ENCODE measurements at places on chromosomes 7 and 10.

- DNase-seq, result no peak
These were observed 779 bp downstream of the FAM241B start for GRCh38 chr10:69630651-69631400.

DNA sequence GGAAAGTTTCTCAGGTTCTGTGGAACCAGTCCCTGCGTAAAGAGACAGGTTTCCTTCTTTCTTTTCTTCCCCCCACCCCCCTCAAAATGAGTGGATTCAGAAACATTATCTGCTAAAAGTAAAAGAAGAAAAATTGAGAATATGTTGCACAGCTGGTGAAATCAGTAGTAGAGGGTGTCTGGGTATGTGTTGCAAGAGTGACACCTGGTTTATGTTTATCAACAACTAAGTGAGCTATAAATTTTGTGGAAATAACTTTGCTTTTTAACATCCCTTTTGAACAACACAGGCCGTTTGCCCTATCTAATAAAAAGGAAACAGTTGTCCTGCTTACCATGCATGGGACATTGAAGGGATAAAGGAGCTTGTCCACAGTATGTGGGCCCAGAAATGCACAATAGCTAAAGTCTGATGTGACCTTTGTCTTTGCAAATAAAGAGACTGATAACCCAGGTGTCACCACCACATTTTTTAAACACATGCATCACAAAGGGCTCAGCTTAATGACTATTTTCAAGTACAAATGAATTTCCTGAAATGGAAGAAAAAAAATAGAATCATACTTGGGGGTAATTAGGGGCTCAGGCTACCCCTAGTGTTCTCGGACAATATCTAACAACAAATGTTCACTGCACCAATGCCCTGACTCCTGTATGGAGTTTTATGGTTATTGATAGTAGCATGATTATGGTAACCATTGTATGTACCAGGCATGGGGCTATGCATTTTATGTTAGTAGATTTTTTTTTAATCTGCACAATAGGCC lies 221.7 kb upstream of the TCF7L2 start:
- DNase-seq, result no peak

DNA sequence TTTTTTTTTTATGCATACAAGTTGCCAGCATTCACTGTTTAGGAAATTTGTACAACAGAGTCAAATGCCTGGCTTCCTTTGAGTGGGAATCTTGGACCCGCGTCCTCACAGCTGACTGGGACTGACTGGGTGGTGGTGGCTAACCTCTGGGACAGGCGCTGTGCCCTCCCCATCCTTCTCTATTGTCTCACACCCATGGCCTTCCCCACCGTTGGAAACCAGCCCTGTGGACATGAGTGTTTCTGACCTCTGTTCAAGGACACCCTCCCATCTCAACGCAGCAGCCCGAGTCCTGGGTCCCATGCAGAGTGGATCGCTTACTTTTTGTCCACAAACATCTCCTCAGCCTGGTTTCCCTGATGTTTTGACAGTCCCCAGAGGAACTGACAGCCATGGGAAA lies 125.1 kb upstream of the PPIF start:
- DNase-seq, result no peak

GRCh38 chr7:66140924-66141323 lies 26.3 kb downstream of the CRCP start:
- DNase-seq, result no peak

DNA sequence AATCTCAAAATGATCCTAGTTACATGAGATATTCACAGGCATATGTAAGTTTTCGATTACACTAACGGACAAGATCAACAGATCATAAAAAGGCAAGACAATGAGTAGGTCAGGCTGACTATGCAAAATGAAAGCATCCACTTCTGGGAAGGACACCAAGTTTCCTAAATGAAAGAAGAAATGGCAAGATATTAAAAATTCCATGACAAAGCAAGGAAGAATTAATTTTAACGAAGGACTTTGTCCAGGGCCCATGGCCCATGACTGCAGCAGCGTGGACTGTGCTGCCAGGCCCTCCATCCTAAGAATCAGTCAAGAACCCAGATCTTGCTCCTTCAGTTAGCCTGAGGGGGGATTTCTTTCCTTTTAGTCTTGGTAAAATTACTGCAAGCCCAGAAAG lies 182.4 kb upstream of the FRMD4A start:
- DNase-seq, result no peak

GRCh38 chr7:48658138-48658537 lies 266.2 kb upstream of the CDC14C start:
- no peak for DNase-seq

DNA sequence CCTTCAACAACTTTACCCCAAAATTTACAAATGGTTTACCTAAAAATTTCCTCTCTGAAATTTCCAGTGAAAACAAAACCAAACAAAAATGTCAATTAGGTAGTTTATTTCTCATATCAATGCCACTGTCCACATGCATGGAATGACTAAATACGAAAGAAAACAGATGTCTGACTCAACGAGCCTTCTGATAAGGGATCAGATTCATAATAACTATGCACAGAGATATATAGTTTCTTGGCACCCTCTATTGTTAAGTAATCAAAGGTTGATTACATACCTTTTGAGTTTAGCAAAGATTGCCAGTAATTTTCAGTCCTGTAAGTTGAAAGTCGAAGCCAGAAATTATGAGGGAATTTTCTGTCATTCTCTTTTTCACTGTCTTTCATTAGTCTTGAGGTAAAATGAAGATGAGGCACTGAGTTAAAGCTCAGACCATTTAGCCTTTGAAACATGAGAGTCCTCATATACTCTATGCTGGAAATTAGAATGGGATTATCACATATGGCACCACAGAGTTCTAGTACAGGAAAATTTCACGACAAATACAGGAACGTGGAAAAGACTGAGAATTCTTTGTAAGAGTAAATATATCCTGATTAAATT lies 519.1 kb upstream of the ANKRD30A start:
- DNase-seq, result no peak

- no peak for DNase-seq
These were observed 16.3 kb downstream of the REEP3 start for GRCh38 chr10:63537536-63537935.

DNA sequence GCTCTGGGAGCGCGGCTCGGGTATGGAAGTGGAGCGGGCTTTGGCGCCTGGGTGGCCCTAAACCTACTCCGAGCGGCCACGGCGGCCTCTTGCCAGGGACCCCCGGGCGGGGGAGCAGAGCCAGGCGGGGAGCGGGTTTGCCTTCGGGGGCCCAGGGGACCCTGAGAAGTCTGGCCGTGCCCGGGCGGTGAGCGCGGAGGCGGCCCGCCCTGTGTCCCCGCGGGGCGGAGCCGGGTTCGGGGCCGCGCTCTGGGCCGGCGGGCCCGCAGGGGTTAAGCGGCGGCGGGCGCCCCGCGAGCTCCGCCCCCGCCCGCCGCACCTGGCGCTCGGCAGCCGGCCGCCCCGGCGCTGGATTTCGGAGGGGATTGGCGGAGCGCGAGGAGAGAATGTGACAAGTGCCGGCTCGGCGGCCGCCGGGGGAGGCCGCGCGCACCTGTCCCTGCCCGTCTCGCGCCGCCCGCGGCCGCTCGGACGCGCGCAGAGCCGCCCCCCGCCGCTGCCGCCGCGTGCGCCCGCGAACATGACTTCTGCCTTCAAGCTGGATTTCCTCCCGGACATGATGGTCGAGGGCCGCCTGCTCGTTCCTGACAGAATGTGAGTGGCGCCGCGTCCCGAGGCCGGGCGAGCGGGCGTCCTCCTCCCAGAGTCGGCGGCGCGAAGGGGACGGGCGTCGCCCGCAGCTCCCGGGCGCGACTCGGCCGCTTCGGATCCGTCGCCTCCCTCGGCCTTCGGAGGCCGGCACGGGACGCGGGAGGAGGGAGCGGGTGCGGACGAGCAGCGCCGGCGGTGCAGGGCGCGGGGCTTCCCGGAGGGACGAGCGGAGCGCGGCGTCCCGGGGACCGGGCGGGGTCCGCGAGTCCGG lies at the start of gene CELF2:
CELF2 (plus strand) TSS at position 303 of the 862 bp plus-strand sequence; CDS start at position 521, 218 bp downstream.
- DNase-seq, result peak; percentile 24

DNA sequence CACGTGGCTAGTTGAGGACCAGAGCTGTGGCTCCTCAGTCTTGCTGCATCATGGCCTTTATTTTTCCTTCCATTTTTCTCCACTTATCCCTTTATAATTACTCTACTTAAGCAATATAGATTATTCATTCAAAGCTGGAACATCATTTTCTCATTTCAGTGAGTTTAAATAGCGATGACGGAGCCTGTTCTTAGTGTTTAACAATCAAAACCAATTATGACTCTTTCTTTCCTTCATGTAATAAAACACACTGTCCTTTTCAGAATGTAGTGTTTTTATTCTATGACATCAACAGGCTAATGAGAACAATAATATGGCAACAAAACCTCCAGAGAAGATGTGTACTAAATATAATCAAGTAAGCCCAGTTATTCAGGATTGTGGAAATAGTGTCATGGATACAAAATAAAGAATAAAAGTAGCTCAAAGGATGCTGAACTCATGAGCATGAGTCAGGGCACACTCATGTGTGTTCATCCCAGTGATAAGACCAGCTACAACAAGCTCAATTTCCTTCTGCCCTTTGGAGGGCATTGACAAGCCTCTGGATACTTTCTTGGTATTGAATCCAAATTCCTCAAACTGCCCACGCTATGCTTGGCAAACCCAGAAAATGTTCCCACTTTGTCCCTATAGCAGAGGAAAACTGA lies 188.4 kb downstream of the CYP26A1 start:
- DNase-seq, result no peak

- no peak for DNase-seq
These were observed 149.1 kb downstream of the CPED1 start for GRCh38 chr7:121137580-121137979.

GRCh38 chr10:99660662-99661376 lies 1.5 kb downstream of the ENTPD7 start:
- DNase-seq, result no peak

DNA sequence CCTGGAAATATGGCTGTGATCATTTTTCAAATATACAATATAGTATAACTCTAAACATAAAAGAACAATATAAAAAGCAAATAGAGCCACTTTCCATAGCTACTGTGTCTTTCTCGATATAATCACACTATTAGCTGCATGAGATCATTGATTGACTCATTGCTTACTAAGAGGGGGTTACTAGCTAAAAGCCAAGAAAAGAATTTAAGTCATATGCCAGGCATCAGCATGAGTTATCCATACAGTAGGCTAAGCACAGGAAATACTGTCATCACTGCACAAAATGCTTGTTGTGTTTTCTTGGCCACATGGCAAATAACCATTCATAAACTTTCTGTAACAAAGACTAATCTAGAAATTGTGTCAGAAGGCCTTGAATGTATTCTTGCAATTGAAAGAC lies 18.8 kb upstream of the ABCB5 start:
- DNase-seq, result no peak

GRCh38 chr7:26616235-26616634 lies 248.2 kb downstream of the SKAP2 start:
- DNase-seq, result no peak

GRCh38 chr7:106681815-106682495 lies 21.0 kb upstream of the CCDC71L start:
- DNase-seq, result no peak

GRCh38 chr7:25765110-25765655 lies 386.8 kb upstream of the NFE2L3 start:
- no peak for DNase-seq

Data from stimulated activated CD4-positive, alpha-beta T cell treated with anti-CD3 and anti-CD28 coated beads, Interleukin-1b, Interleukin-23, amount 100 ng/mL, for 1 hour (primary cell).